ENCODE measurements at places on chromosomes 4 and X.

GRCh38 chrX:24027985-24028384 lies 999 bp upstream of the KLHL15 start:
- DNase-seq, result no peak
- H3K27ac ChIP-seq, result no peak overlapping the region
- no peaks in the 10 kb centered on the region for H3K36me3 ChIP-seq
- H3K4me1 ChIP-seq, result no peaks in the 10 kb centered on the region

- no peak for DNase-seq
- H3K4me1 ChIP-seq, result peaks cover 4% of the 10 kb centered on the region
- no peaks in the 10 kb centered on the region for H3K27me3 ChIP-seq
- H3K36me3 ChIP-seq, result no peaks in the 10 kb centered on the region
- H3K4me3 ChIP-seq, result peak within 1 kb of the TSS; percentile 44
Measured at GRCh38 chr4:94757192-94758140, at the start of gene BMPR1B. Gene BMPR1B (plus strand): TSS chr4:94757955. CDS start chr4:95104425, 346,470 bp downstream.

DNA sequence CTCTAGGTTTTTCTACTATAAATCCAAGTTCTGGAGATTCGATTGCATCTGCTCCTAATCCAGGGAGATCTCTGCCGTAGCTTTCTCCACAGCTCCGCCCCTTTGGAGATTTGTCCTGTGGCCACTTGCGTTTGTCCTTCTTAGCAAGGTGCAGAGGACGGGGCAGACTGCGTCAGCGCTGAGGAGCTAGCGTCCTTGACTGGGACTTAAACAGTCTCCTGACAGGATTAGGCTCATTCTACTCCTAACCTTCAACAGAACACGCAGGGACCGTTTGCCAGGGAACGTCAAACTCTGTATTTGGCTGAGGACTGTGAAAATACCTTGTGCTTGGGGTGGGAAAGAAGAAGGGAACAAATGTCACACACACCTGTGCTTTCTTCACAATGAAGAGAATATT lies 38.6 kb downstream of the SORBS2 start:
- peak overlapping the region; percentile 68 for H3K27ac ChIP-seq
- peak overlapping the region; percentile 6 for H3K4me3 ChIP-seq
- H3K4me1 ChIP-seq, result peaks cover 9% of the 10 kb centered on the region
- H3K36me3 ChIP-seq, result no peaks in the 10 kb centered on the region

DNA sequence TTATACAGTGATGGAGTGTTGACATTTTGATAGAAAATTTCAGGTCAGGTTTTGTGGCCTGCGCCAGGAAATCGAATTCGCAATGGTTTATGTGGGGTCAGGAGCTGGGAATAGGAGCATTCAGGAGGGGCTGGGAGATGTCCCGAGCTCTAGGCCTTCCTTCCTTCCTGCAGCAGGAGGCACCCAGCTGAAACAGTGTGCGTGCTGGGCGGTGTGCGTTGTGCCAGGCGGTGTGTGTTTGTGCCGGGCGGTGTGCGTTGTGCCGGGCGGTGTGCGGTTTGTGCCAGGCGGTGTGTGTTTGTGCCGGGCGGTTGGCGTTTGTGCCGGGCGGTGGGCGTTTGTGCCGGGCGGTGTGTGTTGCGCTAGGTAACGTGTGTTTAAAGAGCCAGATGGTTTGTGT lies 1.7 kb downstream of the UVSSA start:
- H3K4me3 ChIP-seq, result no peak overlapping the region
- DNase-seq, result no peak
- no peaks in the 10 kb centered on the region for H3K27me3 ChIP-seq
- H3K4me1 ChIP-seq, result peaks cover 41% of the 10 kb centered on the region
- H3K36me3 ChIP-seq, result no peaks in the 10 kb centered on the region

DNA sequence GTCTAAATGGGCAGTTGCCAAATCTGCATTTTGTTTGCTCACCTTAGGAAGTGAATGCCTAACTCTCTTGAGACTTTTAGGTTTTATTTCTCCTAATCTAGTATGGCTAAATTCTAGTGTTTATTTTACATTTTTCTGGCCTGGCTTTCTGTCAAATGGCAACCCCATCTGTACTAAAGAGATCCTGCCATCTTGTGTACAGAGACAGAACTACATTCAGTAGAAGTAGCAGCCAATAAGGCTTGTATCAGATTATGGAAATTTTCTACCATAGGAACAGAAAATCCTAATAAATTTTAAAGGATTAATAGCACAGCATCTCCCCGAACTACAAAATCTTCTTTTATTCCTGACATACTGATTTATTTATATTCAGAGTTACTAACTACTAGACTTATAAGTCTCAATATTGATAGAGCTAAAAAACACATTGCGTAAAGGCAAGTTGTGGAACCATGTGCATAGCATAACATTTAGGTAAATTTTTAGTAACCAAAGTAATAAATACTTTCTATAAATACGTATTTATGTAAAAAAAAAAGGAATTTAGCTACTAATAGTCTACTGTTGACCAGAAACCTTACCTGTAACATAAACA lies 45.5 kb downstream of the TMEM144 start:
- no peak for DNase-seq
- H3K4me1 ChIP-seq, result no peaks in the 10 kb centered on the region
- H3K27me3 ChIP-seq, result no peaks in the 10 kb centered on the region
- no peak overlapping the region for H3K4me3 ChIP-seq
- no peak overlapping the region for H3K27ac ChIP-seq

DNA sequence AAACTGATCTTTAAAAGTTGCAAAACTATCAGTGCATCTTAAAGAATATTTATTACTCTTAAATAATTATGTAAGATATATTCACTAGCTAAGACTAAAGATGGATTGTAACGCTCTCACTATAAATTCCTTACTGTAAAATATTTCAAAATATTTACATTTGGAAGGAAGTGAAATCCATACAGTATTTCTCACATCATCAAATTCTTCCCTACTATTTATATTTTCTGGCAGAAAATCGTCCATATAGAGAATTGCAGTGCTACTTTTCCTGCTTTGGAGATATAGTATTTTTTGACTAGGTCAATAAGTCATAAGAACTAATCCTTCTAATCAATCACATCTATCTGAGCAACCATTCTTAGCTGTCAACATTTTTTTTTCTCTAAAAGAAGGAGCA lies 52.9 kb downstream of the SCLT1 start:
- no peak for DNase-seq
- no peaks in the 10 kb centered on the region for H3K36me3 ChIP-seq
- H3K27ac ChIP-seq, result no peak overlapping the region
- H3K4me1 ChIP-seq, result no peaks in the 10 kb centered on the region
- H3K4me3 ChIP-seq, result no peak overlapping the region

DNA sequence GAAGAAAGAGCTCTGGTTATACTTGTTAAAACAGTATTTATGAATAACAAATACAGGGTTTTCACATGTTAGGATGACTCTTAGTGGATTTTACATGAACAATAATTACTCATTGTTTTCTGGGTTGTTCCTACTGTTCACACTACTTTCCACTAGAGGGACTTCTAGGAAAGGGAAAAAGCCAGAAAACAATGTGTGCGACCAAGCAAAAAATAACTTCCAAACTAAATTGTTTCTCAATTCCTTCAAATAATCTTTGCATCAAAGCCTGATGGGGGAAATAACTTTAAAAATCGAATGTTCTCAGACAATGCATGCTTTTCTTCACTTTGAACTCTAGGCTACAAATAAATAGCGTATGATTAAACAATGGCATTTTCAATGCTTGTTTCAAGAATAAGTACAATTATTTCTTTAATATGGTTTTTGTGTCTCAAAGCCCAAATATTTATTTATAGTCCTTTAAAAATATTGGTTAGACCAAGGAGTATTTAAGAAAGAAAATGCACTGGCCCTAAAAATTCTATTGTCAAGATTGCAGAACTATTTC lies 72.1 kb upstream of the ETNPPL start:
- no peaks in the 10 kb centered on the region for H3K36me3 ChIP-seq
- H3K4me1 ChIP-seq, result no peaks in the 10 kb centered on the region
- H3K4me3 ChIP-seq, result no peak overlapping the region
- no peak for DNase-seq

- H3K27ac ChIP-seq, result no peak overlapping the region
- H3K36me3 ChIP-seq, result no peaks in the 10 kb centered on the region
- no peak overlapping the region for H3K4me3 ChIP-seq
- DNase-seq, result no peak
- no peaks in the 10 kb centered on the region for H3K27me3 ChIP-seq
Measured at GRCh38 chrX:123878252-123878721, 18.4 kb downstream of the XIAP start.

GRCh38 chr4:110480031-110480549 lies 4.1 kb downstream of the ENPEP start:
- no peak for DNase-seq
- H3K4me1 ChIP-seq, result no peaks in the 10 kb centered on the region
- no peaks in the 10 kb centered on the region for H3K27me3 ChIP-seq
- H3K4me3 ChIP-seq, result no peak overlapping the region
- H3K27ac ChIP-seq, result no peak overlapping the region

- peak; percentile 77 for DNase-seq
- peak overlapping the region; percentile 34 for H3K4me3 ChIP-seq
- no peaks in the 10 kb centered on the region for H3K36me3 ChIP-seq
- H3K4me1 ChIP-seq, result no peaks in the 10 kb centered on the region
Measured at GRCh38 chrX:48467281-48467761, 2.7 kb downstream of the SLC38A5 start.

GRCh38 chr4:175827516-175827915 lies 15.5 kb upstream of the GPM6A start:
- no peak overlapping the region for H3K27ac ChIP-seq
- no peaks in the 10 kb centered on the region for H3K4me1 ChIP-seq
- no peak overlapping the region for H3K4me3 ChIP-seq
- no peaks in the 10 kb centered on the region for H3K36me3 ChIP-seq

- no peaks in the 10 kb centered on the region for H3K36me3 ChIP-seq
- H3K27me3 ChIP-seq, result no peaks in the 10 kb centered on the region
- H3K4me1 ChIP-seq, result peaks cover 47% of the 10 kb centered on the region
- DNase-seq, result peak; percentile 96
- no peak overlapping the region for H3K4me3 ChIP-seq
Measured at GRCh38 chr4:7828011-7828720, 111.5 kb downstream of the AFAP1 start.

GRCh38 chr4:149932188-149932587 lies 116.5 kb upstream of the IQCM start:
- H3K27me3 ChIP-seq, result no peaks in the 10 kb centered on the region
- H3K27ac ChIP-seq, result no peak overlapping the region
- no peak for DNase-seq

- H3K4me1 ChIP-seq, result peaks cover 10% of the 10 kb centered on the region
- no peaks in the 10 kb centered on the region for H3K36me3 ChIP-seq
- H3K4me3 ChIP-seq, result no peak overlapping the region
Measured at GRCh38 chr4:106587558-106587957, 219.0 kb upstream of the GIMD1 start.

DNA sequence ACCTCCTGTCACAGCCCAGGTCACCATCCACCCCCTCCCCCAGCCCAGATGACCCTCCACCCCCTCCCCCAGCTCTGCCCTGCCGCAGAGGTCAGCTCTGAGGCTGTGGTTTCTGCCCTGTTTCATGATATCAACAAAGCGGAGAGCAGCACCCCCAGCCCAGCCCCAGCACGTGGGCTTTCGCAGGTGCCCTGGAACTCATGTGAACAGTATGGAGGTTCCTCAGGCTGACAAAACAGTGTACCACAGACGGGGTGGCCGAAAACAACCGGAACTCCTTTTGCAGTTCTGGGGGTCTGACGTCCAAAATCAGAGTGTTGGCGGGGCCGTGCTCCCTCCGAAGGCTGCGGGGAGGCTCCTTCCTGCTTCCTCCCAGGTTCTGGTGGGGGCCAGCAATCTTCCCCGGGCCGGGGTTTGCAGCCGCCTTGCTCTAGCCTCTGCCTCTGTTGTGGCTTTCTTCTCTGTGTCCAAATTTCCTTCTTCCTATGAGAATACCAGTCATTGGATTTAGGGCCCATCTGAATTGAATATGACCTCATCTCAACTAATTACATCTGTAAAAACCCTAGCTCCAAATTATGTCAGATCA lies 7.9 kb upstream of the PSAPL1 start:
- H3K27me3 ChIP-seq, result no peaks in the 10 kb centered on the region
- no peak for DNase-seq
- no peak overlapping the region for H3K27ac ChIP-seq

DNA sequence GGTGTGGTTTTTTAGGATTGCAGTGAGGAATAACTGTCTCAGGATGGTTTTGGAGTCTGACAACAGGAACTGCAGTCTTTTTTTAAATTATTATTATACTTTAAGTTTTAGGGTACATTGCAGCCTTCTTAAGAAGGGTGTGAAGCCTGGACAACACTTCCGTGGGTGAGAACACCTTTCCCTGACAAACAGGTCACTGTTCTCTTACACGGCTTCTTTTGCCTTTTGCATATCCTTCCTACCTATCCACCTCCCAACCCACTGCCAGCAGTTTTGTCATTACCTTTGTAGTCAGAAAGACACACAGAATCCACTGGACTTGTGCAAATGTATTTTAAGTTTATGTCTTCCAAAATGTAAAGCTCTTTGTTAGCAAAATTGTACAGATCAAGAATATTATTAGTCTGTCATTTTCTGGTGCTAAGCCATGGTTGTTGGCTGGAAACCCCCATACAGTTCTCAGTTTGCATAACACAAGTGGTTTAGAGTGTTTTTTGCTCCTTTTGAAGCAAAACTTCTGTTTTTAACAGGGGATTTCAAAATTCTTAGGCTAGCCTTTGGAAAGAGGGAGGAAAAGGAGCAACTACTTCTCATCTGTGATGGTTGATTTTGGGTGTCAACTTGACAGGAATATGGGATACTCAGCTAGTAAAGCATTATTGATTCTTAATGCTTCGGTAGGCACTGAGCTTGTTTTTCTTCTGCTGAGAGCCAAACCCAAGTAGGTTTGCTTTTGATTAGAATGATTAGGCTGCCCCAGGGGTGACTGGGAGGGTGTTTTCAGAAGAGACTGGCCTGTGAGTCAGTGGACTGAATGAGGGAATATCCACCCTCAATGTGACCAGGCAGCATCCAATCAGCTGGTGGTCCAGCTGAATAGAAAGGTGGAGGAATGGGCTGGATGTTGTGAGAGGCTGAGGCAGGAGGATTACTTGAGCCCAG lies 29.4 kb upstream of the KLHL2 start:
- no peaks in the 10 kb centered on the region for H3K4me1 ChIP-seq
- H3K36me3 ChIP-seq, result no peaks in the 10 kb centered on the region
- H3K27me3 ChIP-seq, result no peaks in the 10 kb centered on the region
- H3K4me3 ChIP-seq, result no peak overlapping the region
- DNase-seq, result no peak

DNA sequence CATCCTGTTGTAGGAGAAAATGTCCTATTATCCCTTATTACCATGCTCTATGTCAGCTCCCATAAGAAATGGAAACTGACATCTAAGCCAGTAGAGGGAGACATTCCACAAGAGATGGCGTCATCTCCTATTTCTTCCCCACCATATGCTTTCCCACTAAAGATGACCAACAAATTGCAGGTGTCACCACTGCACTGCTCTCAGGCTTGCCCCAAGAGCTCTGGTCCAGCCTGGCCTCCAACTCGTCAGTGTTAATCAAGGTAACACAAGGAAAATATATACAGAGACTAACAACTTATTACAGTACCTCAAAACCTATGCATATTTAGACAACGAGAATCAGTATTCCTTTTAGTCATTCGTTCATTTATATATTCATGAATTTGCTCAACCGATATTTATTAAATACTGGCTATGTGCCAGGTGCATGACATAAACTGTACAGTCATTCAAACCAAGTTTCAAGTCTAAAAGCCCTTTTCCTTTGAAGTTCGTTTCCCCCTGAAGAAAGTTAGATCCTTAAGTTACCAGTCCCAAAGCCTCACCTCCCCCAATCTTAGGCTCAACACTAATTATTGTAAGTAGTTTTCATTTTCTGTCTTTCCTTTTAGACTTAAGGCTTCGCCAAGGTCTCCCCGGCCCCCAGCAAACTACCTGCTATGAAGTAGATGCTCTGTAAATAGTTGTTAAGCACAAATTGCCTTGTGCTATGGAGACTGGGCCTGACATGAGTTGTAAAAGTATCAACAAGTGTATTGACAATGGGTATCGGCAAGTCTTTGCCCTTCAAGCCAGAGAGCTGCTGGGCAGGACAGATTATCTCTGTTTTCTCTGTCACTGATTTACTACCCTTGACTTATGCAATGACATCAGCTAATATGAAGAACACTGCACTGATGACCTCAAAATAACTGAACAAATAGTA lies 3.1 kb upstream of the FGB start:
- H3K27ac ChIP-seq, result no peak overlapping the region
- no peaks in the 10 kb centered on the region for H3K4me1 ChIP-seq
- no peaks in the 10 kb centered on the region for H3K27me3 ChIP-seq
- H3K4me3 ChIP-seq, result no peak overlapping the region

Data from vagina (tissue), 2 donors.